ENCODE measurements at places on chromosomes 7 and 10. TPM values are rescaled to one million over a fixed set of nuclear protein-coding genes. Genes with fewer than 3 reads are reported as not detected.
A peak's percentile ranks its signal among the peaks of the same experiment; 100 is the strongest.

GRCh38 chr10:113094114-113094486 lies 144.1 kb downstream of the TCF7L2 start:
- DNase-seq = no peak

GRCh38 chr10:725786-726185 lies 36.3 kb upstream of the DIP2C start:
- no peak for DNase-seq

- DNase-seq = no peak
These were observed 128.6 kb downstream of the TRRAP start for GRCh38 chr7:99006739-99007424.

Gene SLC26A3
- total RNA-seq = not detected

DNA sequence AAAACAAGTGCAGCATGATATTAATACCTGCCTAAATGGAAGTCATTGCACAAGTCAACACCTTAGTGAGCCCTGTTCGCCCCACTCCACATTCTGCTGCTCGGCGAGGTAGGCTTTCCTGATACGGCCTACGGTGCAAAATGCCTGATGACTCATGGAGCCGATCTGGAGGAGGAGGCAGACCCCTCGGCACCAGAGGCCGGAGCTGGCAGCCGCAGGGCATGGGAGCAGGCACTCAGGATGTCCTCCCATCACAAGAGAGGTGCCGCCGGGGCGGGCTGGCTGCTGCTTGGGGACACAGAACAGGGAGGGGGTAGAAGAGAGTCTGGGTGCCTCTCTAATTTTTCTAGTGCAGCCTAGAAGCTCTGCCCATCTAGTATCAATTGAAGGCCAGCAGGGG lies 418.5 kb upstream of the MGMT start:
- DNase-seq = peak; percentile 18

GRCh38 chr7:1800902-1801301 lies 130.8 kb downstream of the ELFN1 start:
- no peak for DNase-seq
